ENCODE measurements at places on chromosomes 12 and 14.

- DNase-seq = no peak
Measured at GRCh38 chr12:32659908-32660440, 19.1 kb upstream of the DNM1L start.

DNA sequence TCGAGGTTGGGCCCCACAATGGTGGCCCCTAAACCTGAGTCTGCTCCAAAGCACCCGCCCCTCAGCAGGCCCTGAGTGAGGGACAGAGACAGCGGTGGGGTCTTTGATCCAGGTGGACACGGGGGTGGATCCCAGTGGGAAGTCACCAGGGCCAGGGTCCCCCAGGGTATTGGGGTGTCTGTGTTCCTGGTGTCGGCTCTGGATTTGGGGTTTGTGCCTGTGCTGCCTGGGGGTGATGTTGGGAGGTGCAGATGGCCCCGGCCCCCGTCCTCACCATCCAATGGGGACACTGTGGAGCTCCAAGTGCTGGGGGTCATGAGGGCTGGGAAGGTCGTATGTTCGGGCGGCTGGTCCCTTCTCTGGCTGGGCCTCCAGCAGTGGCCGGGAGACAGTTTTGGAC, 354.2 kb downstream of the TMEM121 start:
- no peak for DNase-seq

GRCh38 chr12:54596526-54596946, 8.1 kb upstream of the PPP1R1A start:
- DNase-seq = peak; percentile 42

DNA sequence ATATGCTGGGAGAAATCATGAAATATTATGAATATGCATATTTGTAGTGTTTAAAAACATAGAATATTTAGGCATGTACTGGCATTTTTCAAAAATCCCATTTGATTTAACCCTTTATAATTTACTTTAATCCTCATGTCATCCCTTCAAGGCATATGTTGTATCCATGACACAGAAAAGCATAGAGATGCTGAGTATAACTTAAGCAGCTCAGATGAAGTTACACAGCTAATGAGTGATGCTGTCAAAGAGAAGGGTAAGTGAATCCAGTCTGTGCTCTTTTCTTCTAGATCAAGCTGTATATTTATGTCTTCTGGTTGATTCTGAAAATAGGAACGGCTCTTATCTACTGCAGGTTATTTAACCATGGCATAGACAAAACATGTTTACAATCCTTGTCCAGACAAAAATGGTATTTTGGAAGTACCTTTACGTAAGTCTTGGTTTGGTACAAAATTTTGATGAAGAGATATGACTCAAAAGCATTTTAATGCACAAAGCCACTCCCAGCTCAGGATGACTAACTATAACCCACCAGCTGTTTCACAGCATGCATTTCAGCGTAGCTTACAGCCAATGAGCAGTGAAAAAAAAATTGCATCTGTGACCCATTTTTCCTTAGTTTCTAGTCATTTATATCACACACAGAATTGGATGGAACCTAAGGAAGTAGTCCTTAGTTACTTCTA, 201.7 kb downstream of the STXBP6 start:
- no peak for DNase-seq

DNA sequence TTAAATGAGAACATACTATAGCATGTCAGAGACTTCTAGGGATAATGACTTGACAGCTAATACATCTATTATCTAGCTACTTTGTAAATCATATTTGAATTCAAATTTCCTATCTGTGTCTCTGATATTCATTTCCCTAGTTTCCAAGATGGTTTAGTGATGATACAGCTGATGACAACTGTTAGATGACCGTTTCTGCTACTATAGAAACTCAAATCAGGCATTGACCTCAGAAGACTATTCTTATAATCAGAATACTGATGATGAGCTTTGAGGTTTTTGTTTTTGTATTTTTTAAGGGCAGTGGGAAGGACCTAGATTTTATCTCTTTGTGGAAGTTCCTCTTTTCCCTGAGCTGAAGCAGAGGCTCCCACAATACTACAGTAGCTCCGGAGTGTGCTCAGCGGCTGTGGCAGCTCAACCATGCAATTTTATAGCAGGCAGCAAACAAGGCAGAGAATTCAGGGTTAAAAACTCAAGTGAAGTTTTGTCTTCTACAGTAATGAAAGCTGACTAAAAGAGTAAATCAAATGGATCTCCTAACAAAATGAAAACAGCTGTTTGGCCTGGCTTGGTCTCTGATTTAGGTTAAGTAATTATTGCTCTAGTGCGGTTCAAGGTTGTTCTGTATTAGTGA, 145.1 kb downstream of the SLC25A21 start:
- DNase-seq = no peak

- no peak for DNase-seq
Measured at GRCh38 chr12:44217146-44217883, 381.4 kb downstream of the TMEM117 start.

DNA sequence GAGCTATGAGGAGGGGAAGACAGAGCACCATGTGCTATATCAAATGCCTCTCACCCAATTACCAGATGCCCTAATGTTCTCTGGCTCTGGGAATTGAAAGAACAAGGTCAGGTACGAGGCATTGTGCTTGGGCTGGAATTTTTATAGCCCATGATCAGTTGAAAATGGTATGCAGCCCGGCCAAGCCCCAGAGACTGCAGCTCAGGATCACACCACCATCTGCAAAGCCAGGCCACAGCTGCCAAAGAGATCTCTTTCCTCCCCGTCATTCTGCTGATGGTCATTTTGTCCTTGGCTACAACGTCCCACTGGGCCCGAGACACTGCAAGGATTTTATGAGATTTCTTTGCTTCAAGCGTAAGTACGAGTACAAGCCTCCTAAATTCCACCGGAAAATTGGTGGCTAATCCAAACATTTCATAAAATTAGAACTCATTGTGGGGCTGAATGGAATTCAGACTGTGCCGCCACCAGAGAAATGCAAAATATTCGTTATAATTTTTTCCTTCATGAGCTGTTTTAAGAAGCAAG, 15.1 kb downstream of the NUAK1 start:
- DNase-seq = no peak

GRCh38 chr12:108048686-108049085, 80.4 kb upstream of the WSCD2 start:
- DNase-seq = no peak

- no peak for DNase-seq
Measured at GRCh38 chr12:74514098-74514872, 23.4 kb upstream of the ATXN7L3B start.

DNA sequence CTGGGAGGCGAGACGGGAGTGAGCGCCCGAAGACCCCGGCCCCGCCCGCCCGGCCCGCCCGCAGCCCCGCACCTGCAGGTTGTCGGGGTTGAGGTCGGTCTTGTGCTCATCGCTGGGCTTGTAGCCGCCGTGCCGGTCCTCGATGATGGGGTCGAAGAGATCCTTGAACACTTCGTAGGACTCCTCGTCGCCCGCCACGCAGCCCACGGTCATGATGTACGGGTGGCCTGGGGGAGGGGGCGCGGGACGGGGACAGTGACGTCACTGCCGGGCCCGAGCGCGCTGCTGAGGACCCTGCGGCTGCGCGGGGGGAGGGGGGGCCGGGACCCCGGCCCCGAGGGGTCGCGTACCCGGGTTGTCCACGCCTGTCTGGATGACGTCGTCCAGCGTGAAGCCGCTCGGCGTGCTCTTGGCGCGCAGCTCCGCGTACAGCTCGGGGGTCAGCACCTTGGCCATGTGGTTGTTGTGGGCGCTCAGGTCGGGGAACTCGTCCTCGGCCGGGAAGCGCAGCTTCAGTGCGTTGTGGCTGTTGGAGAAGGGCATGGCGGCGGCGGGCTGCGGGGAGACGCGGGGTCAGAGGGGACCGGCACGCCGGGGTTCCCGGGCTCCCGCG, 573 bp downstream of the CKB start:
- no peak for DNase-seq

GRCh38 chr14:44960146-44960545, 1.6 kb downstream of the KLHL28 start:
- no peak for DNase-seq

DNA sequence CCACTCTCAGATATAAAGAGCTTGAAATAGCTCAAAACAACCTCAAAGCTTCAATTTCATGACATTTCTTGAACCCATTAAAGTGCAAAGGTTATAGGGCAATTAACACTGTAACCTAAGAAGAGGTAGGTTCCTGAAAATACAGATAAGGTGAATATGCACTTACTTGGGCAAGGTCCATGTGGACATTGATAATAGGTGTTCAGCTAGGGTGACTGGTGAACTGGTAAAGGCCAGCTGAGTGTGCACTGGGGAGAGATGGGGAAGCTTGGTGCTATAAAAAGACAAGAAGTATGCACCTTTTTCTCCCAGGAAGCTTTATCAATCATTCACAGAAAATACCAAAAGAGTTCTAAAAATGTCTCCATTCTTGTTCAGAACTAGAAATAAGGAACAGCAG, 418.6 kb downstream of the SLC16A7 start:
- DNase-seq = no peak

DNA sequence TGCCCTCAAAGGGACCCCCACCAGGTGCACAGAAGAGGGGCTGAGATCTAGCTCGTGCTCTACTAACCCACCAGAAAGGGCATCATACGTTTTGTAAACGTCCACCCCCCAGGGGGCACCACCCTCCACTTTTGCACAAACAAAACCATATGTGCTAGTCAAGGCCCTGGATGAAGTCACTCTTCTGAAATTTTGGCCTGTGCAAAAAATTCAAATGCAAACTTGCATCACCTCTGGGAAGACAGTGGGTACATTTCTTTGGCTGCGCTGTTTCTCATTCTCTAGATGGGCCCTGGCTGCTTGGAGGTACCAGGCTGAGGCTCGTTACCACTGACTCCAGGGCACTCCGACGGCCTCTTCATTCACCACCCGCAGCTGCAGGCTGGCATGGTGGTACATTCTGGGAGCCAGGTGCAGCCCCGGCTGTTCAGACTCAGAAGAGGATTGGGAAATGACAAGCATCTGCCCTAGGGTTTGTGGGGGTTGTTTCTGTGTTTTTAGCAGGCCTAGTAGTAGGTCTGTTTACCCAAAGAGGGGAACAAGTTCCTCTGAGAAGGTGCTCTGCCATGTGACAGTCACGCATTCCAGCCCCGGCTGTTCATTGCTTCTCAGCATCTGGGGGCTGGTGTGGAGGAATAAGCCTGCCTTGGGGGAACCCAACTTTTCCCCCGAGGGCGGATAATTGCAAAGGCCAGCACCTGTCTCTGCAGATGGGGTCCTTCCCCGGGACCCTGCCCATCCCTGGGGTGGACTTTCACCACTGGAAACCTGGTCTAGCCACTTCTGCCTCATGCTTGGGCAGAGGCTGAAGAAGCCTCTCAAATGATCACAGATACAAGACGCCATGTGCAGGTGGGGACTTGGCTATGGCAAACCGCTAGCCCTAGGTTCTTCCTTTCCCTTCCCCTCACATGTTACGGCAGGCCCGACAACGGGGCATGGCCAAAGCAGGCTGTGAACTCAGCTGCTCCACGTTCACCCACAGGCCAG, 147.6 kb downstream of the DPF3 start:
- no peak for DNase-seq

DNA sequence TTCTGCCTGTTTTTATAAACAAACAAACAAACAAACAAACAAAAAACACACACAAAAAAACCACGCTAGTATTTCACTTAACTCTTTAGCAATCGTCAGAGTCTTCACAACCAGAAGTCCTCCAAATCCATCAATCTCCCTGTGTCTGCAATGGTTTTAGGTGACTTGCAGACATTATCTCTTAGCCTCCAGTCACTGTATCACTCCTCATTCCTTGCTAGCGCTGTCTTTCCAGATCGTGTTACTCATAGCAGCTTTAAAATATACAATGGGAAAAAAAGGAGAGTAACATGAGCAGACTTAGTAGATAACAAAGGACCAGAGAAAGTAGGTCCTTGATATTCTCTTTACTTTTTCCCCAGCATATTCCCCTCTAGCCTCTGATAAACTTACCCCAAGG, 15.5 kb upstream of the ETNK1 start:
- no peak for DNase-seq

- DNase-seq = no peak
Measured at GRCh38 chr14:36579001-36579555, 3.3 kb downstream of the NKX2-8 start.

GRCh38 chr12:114404926-114405518, 922 bp downstream of the TBX5 start:
- no peak for DNase-seq

Data from activated T-cell treated with anti-CD3 and anti-CD28 coated beads for 1 hour (primary cell).